ENCODE measurements at places on chromosomes 5 and 9.

DNA sequence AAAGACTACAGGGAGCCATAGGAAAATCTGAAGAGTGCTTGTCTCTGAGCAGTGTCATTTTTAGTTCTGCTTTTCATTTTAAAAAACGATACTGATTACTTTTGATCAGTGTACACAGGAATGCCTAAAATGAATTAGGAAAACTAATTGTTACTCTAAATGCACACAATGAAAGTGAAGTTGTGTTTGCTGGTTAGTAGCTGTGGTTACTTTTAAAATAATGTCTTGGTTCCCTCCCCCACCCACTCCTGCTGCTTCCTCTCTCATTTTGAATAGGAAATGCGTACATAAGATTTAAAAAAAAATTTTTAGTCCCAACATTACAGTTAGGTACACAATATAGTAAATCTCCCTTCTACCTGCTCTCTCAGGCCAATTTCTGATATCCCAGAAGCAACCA lies 47.5 kb upstream of the PLPP1 start:
- DNase-seq, result no peak

DNA sequence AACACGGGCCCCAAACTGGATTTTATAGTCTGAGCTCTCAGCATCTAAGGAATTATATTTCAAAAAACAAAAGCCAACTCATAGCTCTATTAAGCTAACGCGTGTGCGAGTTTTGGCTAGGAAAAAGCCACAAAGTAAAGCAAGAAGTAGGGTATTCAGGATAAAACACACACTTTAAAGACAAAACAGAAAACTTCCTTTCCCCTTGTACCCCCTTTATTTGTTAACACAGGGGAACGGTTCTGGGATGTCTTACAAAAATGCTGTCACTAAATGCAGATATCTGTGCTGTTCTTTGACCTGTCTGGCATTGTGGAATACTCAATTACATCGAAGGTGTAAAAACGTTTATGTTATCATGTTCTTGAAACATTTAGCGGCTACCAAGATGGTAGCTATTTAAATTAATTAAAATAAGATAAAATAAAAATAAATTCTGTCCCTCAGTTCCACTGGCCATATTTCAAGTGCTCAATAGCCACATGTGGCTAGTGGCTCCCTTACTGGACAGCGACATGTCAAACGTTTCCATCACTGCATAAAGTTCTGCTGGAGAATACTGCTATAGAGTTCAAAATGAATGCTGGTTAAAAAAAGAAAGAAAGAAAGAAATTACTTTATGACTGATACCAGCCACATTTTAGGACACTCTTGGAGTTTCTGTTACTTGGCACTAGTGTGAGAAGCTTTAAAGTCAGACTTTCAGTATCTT lies 7.2 kb upstream of the MEF2C start:
- no peak for DNase-seq

DNA sequence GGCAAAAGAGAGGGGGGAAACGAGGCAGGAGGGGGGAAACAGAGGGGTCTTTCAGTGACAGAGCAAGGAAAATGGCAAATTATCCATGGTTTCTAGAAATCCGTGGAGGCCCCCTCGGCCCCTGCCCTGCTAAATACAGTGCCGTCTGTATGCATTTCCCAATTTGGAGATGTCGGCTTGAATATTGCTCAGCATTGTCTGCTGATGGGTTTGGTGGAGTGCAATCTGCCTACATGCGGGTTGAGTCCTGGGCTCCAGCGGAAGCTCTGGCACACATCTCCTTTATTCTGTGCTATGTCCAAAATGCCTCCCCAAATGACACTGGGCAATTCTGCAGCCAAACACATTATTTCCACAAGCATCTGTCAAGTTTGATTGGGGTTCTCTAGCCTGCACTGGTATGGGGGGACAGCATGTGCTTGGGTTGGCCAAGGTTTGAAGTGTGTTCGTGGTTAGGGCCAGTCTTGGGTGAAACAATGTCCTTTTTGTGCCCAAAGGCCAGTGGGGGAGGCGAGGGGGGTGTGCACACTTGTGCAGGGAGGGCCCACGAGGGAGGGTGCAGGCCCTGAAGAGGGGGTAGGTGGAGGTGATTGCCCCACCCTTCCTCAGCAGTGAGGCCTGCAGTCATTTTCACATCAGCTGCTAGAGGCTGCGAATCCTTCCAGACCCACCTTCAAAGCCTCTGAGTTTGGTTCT lies 6.2 kb upstream of the NEUROG1 start:
- no peak for DNase-seq

DNA sequence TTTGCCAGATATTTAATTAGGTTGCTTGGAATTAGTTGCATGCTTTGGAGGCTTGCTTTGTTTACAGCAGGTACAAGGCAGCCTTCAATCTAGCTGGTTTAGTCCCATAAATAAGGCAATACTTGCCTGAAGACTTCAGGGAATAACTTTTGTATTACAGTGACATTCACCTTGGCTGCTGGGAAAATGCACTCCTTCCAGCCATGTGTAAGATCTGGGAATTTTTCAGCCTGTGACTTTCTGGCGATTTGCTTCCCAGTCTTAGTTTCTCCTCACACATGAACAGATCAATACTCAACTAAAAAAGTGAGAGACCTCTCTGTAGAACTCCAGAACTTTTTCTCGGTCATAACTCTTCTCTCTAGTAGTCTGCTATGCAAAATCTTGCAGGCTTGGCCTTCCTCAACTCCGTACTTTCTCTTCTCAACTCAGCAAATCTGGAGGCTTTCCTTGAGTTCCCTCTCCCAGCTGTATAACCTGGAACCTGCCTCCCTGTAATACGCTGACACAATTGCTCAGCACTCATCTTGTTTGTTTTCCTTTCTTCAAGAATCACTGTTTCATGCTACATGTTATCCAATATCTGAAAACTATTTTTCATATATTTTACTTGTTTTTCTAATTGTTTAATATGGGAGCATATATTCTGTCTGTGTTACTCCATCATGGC lies 173.0 kb downstream of the MSX2 start:
- DNase-seq, result no peak

- DNase-seq, result no peak
These were observed 56.7 kb upstream of the EQTN start for GRCh38 chr9:27353474-27354229.

DNA sequence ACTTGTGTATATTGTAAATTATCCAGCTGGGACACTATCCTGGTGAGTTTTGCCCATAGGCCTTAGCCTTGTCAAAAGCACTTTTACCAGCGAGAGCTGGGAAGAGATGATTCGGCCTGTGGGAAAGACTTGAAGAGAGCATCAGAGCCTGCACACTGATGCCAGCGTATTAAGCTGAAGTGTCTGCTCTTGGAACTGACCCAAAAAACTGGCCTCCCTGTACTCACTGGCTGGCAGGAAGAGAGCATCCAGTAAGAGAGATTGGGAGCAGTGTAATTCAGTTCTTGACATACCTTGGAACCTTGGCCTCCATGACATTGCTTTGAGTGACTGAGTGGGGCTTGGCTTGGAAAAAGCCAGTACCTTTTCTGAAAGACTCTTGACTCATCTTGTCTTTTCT lies 73.7 kb downstream of the ZNF462 start:
- no peak for DNase-seq

GRCh38 chr5:45171563-45171962 lies 362.8 kb downstream of the MRPS30 start:
- DNase-seq, result no peak

GRCh38 chr9:77935974-77936373 lies 95.6 kb downstream of the GNAQ start:
- no peak for DNase-seq

- DNase-seq, result no peak
These were observed 127.6 kb downstream of the SNCAIP start for GRCh38 chr5:122439645-122440044.

- no peak for DNase-seq
These were observed 90.7 kb upstream of the PANK3 start for GRCh38 chr5:168669668-168670378.
